ENCODE measurements at places on chromosomes 11 and 22.

DNA sequence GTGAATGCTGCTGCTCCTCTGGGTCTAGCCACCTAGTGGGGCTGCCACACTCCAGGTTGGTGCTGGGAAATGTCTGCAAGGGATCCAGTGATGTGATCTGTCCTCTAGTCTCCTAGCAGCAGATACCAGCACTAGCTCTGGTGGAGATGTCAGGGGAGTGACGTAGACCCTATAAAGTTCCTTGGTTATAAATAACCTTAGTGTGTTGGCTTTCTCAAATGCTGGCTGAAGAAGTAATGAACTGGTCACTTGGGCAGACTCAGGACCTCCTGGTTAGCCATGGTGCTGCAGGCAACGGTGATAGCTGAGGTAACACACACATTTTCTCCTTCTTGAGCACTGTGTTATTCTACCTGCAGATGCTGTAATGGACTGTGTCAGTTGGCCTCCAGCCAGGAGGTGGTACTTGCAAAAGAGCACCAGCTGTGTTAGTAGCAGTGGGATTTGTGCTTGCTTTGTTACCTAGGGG lies 35.5 kb downstream of the BBOX1 start:
- no peak for DNase-seq

DNA sequence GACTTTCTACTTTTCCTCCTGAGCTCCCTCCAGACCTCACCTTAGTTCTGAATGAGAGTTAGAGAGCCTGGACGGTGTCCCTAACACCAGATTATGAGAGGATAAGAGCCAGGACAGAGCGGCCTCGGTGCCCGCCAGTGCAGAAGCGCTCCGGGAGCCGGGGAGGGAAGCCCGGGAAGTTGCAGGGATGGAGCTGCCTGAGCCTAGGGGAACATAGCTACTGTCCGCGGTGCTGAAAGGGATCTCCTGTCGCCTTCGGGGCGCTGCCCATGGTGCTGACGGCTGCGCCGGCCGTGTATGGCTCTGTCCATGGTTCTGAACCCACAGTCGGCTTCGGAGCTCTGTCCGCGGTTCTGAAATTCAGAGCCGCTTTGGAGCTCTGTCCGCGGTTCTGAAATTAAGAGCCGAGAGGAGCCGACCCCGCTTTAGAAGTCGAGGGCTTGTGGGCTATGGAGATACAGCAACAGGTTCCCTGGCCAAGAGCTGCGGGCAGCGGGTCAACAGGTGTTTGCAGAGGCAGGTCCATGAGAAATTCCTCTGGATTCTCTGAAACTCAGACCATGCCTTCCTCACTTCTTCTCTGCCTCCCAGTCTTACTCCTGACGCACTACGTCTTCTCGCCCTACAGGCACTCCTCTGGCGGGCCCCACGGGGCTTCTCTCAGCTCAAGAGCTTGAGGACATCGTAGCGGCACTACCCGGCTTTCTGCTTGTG lies 814 bp downstream of the NPAS4 start:
- DNase-seq: peak; percentile 85

DNA sequence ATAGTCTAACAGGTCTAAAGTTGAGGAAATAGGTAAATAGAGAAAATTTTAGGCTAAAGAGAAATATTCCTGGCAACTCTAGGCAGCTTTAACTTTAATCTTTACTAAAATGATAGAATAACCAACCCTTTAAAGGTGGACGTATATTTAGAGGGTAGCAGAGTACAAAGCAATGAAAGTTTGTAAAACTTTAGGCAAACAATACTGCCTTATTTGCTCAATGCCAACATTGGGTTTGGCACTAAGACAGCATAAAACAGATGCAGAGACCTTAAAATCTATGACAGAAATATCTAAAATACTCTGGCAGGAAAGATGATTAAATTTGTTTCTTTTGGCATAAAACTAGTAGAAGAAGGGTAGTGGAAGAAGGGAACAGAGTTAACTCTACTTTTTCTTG lies 70.7 kb downstream of the EMSY start:
- DNase-seq: no peak

GRCh38 chr11:115552151-115552772 lies 48.0 kb upstream of the CADM1 start:
- no peak for DNase-seq

GRCh38 chr11:33773987-33774735 lies at the start of gene FBXO3:
Gene FBXO3, minus strand, starts transcription at chr11:33774520. Its CDS starts 23 bp downstream, at chr11:33774497.
- peak; percentile 40 for DNase-seq

- no peak for DNase-seq
Measured at GRCh38 chr11:99419991-99420390, 399.2 kb downstream of the CNTN5 start.

DNA sequence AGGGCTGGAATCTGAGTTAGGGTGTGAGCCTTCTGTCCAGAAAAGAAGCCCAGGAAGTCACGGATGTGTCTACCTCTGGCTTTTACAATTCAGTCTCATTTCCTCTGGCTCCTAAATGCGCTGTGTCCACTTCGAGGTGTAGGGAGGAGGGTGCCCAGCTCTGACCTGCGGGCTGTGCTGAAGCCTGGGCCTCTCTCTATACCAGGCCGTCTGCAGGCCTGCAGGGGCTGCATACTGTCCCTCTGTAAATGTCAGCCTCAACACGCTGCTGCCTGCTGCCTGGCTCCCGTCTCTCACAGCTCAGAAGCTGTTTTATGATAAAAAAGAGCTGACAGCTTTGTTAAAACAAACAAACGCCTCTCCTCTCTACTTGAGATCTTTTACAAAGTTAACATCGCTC lies 14.5 kb downstream of the ARVCF start:
- no peak for DNase-seq

DNA sequence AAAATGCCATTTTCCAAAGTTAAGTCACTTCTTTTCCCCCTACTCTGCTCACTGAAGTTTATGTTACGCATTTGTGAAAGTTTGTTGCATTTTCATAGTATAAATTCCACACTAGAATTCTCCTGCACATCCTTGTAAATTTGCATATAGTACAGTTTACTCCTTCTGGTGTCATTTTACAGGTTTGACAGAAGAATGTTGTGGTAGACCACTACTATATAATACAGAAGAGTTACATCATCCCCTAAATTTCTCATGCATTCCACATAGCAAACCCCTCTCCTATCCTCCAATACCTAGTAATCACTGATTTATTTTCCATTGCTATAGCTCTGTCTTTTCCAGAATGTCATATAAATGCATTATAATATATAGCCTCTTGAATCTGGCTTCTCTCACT lies 64.5 kb downstream of the CCDC73 start:
- DNase-seq: no peak

- no peak for DNase-seq
Measured at GRCh38 chr11:14015711-14016110, 53.2 kb downstream of the SPON1 start.

DNA sequence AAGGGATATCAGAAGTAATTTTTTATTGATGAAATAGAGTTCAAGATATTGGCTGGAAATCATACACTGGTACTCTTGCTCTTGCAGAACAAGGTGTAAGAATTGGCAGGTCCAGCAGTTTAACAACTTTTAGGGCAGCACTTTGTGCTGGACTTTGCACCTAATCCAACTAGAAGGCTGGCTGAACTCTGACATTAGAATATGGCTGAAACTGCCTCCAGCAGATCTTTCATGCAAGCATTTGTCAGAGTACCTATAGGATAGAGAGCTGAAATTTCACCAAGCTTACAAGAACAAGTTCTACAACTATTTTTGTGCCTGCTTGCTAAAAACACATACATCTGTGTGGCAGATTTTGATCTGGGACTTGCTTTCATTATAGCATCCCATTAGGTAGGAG lies 17.2 kb downstream of the HPS5 start:
- DNase-seq: no peak

DNA sequence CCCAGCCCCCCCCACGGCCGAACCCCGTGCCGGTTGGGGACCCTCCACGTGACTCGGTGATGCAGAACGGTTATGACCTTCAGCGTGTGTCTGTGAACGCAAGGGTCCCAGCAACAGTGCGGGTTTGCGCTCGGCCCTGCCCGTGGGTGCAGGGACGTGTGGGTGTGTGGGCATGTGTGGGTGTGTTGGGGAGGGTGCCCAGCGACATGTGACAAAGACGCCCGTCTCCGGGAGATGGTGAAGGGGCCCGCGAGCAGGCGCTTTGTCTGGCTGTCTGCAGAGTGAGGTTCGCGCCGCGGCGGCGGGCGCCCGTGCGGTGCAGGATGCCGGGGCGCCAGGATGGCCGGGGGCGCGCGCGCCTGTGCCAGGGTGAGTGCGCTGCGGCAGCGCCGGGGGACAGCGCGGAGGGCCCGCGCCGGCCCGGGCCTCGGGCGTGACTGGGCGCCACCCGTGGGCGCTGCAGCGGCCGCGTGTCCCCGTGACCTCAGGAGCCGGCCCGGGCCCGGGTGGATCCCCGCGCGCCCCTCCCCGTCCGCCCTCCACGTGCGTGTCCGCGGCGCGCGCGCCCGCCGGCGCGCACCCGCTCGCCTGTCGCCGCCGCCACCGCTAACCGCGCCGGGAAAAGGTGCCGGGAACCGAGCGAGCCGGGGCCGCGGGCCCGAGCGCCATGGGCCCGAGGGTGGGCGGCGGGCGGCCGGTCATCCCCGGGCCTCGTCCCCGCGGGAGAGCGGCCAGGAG lies at the start of gene LRFN4:
TSS of gene LRFN4 (plus strand) at position 569 of the 738 bp plus-strand sequence. CDS start 681 bp downstream, outside the sequence.
- DNase-seq: no peak

DNA sequence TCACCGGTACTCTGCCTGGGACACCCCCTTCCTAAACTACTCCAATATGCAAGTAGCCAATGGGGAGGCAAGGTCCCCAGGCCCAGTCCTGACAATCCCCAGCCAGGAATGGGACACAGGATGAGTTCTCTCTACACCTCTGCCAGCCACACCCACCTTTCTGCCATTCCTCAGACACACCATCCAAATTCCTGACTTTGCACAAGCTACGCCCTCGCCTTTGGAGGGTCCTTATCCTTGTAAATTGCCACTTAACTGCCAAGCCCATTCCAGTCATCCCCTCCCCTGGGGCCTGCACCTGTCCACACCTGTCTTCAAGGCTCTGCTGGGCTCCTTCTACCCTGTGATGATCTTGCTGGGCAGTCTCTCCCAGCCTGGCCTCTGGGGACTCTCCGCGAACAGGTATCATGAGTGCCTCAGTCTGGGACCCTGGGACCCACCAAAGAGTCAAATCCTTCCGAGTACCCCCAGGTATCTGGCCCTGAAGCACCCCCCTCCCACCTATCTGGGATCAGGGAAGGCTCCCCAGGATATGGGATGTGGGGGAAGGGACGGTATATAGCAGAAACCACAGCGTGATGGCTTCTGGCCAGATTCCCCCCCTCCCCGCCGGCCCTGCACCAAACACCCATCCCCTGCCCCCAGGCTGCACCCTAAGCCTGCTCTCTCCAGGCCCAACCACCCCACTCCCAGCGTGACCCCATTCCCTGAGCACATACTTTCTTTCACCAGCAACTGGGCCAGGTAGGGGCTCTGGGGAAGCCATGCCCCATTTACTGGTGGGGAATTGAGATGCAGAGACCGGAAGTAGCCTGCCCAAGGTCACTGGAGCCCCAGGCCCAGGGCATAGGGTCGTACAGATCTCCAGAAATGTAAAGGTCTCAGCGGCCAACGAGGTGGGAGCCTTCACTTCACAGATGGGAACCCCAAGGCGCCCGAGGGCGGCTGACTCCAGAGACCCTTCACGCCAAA lies 806 bp downstream of the ARAP1 start:
- no peak for DNase-seq

GRCh38 chr11:69656536-69657455 lies 15.8 kb downstream of the CCND1 start:
- DNase-seq: no peak

- DNase-seq: no peak
Measured at GRCh38 chr11:926341-926916, 759 bp downstream of the AP2A2 start.

DNA sequence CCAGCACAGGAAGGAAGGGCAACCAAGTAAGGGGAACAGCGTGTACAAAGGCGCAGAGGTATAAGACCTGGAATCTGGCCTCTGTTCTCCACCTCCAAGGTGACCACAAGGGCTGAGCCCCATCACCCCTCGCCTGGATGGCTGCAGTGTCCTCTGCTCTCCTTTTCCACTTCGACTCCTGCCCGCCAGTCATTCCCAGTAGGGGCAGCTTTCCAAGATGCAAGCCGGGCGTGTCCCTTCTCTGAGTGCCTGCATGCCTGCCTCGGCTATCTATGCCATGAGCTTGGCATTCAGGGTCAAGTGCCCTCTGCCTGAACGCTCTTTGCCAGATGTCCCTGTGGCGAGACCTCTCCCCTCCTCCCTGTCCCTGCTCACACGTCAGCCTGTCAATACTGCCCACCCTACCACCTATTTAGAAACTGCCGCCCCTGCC lies 17.0 kb downstream of the FADS3 start:
- no peak for DNase-seq

DNA sequence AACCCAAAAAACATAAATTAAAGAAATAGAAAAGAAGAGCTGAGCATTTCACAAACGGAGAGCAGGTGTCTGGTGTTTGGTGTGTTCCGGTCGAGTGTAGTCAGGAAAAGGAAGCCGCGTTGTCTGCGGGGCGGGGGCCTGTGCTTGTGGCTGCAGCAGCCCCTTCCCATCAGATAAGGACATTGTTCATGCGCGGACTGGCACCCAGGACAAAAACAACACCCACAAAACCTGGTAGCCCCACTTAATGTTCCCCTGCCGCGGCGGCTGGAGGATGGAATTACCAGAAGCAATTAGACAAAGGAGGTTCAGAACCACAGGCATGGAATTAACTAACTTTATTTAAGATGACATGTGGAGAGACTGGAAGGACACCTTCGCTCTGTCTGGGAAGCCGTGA lies 29.9 kb downstream of the KRTAP5-5 start:
- DNase-seq: no peak

DNA sequence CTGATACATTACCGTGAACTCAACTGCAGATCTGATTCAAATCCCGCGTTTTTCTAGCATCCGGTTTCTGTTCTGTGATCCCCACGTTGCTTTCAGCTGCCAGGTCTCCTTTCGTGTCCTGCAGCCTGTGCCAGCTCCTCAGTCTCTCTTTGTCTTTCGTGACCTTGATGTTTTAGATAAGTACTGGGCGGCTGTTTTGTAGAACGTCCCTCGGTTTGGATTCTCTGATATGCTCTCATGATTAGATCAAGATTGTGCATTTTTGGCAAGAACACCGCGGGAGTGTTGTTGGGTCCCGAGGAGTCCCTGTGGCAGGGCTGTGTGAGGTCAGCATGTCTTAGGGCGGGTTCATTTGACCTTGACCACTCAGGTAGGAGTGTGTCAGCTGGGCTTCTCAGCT lies 38.6 kb downstream of the KCNQ1 start:
- DNase-seq: no peak

- peak; percentile 87 for DNase-seq
Measured at GRCh38 chr22:17171153-17172028, 12.3 kb upstream of the HDHD5 start.

GRCh38 chr11:2137202-2138067 lies 1.8 kb downstream of the IGF2 start:
- DNase-seq: no peak

- no peak for DNase-seq
Measured at GRCh38 chr22:43424666-43425630, 13.1 kb downstream of the MPPED1 start.

- no peak for DNase-seq
Measured at GRCh38 chr11:100855466-100856067, 168.5 kb downstream of the ARHGAP42 start.

DNA sequence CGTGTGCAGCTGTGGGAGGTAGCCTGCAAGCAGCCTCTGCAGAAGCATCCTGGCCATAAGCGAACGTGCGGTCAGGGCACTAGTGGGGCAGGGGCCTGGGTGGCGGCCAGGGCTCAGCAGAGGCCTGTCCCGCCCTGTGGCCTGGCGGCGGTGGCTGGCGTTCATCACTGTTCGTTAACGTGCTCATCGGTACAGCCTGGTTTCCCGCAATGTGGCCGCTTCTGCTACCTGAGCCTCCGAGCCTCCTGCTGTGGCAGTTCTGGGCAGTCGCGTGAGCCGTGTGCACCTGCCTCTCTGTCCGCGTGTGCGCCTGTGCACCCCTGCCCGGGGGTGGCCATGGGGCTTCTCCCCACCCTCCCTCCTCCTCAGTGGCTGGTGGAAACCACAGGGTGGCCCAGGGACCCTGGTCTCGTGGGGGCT lies 117.9 kb downstream of the KCNQ1OT1 start:
- DNase-seq: no peak

Data from activated CD8-positive, alpha-beta memory T cell treated with anti-CD3 and anti-CD28 coated beads for 48 hours (primary cell).